ENCODE measurements at places on chromosomes 3 and 15. TPM values are rescaled to one million over a fixed set of nuclear protein-coding genes. Genes with fewer than 3 reads are reported as not detected.

DNA sequence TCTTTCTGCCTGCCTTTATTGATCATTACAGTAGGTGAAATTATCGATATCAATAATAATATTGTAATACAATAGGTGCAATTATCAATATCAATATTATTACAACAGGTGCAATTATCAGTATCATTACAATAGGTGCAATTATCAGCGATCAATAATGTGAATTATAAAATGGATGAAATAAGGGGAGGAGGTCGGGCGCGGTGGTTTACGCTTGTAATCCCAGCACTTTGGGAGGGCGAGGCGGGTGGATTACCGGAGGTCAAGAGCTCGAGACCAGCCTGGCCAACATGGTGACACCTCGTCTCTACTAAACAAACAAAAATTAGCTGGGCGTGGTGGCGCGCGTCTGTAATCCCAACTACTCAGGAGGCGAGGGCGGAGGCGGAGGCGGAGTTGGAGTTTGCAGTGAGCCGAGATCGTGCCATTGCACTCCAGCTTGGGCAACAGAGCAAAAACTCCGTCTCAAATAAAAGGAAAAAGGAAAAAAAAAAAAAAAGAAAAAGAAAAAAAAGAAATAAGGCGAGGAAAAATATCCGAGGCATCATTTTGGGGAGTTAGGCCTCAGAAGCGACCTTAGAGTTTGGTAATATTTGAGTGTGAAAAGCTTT lies 611 bp upstream of the BNIP2 start:
- DNase-seq: peak; percentile 74

The RETNLB gene
- not detected for total RNA-seq

The ACTC1 gene
- total RNA-seq: 30.2 TPM

- DNase-seq: no peak
Observed at GRCh38 chr3:193794002-193794881, 201.2 kb downstream of the OPA1 start.

- no peak for DNase-seq
Observed at GRCh38 chr3:132625613-132626012, 28.5 kb downstream of the ACKR4 start.

The TM4SF1 gene
- 487 TPM for total RNA-seq
